ENCODE measurements at places on chromosomes 16 and 17. TPM values are rescaled to one million over a fixed set of nuclear protein-coding genes. Genes with fewer than 3 reads are reported as not detected.

Gene KRTAP4-4
- total RNA-seq = not detected

- DNase-seq = no peak
These were observed 339.8 kb upstream of the SALL1 start for GRCh38 chr16:51490866-51491265.

DNA sequence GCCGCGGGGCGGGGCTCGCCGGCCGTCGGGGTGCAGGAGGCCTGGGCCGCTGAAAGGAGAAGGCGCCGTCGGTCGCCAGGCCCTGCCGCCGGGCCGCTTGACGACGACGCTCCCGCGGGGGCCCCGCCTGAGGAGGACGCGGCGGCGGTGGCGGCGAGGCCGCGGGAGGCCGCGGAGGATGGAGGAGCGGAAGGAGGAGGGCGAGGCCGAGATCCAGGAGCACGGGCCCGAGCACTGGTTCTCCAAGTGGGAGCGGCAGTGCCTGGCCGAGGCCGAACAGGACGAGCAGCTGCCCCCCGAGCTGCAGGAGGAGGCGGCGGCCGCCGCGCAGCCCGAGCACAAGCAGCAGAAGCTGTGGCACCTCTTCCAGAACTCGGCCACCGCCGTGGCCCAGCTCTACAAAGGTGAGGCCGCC, 430 bp downstream of the HAPSTR1 start:
- DNase-seq = peak; percentile 31

GRCh38 chr17:273981-274832, 78.4 kb downstream of the RPH3AL start:
- DNase-seq = no peak

DNA sequence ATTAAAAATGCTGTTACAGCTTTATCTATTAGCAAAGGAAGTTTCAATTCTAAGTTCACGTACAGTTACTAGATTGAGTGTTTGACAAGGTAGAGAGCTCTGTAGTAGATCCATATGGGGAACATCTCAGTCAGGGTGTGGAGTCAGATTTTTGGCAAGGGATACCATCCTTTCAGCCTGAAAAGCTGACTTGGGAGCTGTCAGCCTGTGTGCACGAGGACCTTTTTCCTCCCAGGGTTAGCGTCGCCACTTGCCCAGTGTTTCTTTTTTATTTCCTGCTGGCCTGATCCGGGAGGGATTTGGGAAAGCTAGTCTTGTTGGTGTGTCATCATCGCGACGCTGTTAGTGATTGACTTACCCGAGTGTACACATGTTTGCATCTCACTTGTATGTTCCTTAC, 29.5 kb downstream of the WWOX start:
- no peak for DNase-seq

Gene FAM83G
- 30.4 TPM for total RNA-seq

DNA sequence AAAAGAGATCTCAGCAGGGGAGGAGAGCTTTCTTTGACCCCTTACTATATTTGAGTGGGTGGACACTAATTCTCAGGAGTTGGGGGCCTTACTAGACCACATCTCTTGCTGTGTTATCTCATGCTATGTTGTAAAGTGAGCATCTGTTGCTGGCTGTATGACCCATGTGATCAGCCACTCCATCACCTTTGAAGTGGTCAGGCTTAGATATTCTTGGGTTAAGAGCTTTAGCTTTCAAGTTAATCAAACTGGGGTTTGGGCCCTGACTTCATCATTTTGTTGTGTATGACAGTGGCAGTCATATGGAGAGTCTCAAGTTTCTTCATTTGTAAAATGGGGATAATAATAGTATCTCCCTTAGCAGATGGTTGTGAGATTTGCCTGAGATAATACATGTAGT, 201.1 kb downstream of the FTO start:
- no peak for DNase-seq

Gene SDK2
- total RNA-seq = 0.04 TPM

GRCh38 chr17:9612006-9612405, 33.3 kb upstream of the USP43 start:
- no peak for DNase-seq

DNA sequence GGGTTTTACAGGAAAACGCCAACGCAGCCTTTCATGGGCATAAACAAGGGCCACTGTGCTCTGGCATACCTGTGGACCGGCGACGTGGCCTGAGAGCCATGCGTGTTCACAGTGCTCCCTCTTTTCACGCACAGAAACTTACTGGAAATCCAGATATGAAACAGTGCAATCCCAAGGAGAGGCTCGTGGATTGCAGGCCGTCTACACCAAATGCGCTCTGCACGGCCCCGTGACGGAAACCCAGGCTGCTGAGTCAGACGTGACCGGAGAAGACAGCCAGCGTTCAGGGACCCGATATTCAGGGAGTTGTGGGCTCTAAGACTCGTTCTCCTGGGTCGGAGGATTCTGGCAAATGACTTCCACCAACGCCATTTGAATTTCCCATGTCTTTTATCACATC, 129.2 kb downstream of the FOXL1 start:
- no peak for DNase-seq

- no peak for DNase-seq
These were observed 30.5 kb downstream of the CNGB1 start for GRCh38 chr16:57940382-57940966.

DNA sequence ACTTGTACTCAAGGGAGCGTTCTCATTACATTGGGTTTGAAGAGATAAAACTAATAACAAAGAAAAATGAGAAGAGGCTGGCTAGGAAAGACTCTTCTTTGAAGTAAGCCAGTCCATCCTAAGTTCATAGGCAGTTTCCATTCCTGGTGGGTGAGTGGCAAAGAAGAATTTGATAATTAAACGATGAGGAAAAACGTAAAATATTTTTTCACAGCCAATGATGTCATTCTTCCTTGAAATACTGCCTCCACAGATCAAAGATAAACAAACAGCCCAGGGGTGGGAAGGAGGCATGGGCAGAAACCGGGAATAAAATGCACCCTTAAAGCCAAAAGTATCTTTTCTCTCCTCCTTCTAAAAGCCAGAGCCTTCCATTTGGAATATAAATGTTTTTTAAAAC, 346.6 kb downstream of the PMP22 start:
- no peak for DNase-seq

DNA sequence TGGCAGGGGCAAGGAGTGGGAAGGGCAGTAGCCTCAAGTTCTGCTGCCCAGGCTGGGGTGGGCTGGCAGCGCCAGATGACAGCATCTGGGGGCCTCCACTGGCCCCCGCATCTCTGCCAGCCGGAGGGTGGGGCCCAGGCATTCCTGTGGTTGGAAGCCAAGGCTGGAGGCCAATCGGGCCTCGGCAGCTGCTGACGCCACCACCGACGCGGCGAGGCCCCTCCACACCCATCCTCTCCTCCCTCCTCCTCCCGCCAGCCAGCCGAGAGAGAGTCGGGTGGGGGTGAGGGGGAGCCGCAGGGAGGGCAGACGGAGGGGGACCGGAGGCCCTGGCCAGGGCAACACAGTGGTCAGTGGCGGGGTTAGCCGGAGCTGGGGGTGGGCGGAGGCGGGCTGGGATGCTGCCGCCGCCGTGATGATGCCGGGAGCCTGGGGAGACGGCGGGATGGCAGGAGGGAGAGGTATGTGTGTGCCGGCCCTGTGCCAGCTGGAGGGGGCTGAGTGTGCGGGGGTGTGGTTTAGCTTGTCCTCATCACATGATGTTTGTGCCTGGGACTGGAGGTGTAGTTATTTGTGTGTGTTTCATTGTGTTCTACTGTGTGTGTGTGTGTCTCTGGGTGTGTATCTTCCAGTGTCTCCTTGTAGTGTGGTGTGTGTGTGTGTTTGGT, 36.6 kb downstream of the ARHGAP23 start:
- no peak for DNase-seq

DNA sequence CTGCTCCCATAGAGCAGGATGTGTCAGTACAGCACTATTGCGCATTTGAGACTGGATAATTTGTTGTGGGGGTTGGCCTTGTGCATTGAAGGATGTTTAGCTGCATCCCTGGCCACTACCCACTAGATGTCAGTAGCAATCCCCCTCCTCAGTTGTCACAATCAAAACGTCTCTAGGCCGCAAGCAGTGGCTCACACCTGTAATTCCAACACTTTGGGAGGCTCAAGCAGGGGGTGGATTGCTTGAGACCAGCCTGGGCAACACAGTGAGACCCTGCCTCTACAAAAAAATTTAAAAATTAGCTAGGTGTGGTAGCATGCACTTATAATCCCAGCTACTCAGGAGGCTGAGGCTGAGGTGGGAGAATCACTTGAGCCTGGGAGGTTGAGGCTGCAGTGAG, 48.4 kb downstream of the CENPV start:
- DNase-seq = peak; percentile 10

DNA sequence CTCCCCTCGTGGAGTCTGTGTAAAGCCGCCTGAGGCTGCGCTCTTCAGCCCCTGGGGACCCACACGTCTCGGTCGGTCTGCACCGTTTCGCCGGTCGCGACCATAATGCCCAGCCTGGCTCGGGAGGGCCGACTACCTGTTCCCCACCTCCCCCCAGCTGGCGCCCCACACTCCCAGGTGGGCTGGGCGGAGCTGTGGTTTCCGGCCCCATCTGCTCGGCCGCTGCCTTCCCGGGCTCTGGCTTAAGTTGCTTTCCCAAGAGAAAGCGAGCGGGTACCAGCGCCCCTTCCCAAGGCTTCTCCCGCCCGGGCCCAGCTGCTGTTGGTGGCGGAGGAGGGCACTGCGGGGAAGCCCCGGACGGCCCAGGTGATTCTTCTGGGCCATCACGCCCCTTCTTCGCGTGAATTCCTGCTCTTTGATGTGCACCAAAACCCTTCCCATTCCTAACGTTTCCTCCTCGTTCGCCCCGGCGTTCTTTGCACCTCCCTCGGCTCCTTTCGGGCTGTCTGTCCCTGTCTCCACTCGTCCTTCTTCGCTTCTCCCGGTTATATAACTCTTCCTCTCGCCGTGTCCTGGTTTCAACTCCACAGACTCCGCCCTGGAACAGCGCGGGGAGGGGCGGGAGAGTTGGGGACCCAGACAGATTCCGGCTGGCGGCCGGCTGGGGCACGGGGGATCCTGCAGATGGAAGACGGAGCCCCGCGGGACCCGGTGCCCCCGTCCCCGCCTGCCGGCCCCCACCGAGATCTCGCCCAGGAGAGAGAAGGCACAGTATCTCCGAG, 2.0 kb downstream of the KDM6B start:
- DNase-seq = no peak

DNA sequence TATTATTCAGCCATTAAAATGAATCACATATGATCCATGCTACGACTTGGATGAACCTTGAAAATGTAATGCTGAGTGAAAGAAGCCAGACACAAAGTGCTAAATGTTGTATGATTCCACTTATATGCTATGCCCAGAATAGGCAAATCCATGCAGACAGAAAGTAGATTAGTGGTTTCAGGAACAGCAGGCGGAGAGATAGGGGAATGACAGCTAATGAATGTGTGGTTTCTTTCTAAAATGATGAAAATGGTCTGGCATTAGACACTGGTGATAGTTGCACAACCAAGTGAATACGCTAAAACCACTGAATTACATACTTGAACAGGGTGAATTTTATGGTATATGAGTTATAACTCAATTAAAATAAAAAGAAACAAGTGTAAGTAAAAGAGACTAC, 121.8 kb upstream of the NOG start:
- DNase-seq = no peak

Gene PLD6
- 4.1 TPM for total RNA-seq

Gene KRT10
- 49.4 TPM for total RNA-seq

DNA sequence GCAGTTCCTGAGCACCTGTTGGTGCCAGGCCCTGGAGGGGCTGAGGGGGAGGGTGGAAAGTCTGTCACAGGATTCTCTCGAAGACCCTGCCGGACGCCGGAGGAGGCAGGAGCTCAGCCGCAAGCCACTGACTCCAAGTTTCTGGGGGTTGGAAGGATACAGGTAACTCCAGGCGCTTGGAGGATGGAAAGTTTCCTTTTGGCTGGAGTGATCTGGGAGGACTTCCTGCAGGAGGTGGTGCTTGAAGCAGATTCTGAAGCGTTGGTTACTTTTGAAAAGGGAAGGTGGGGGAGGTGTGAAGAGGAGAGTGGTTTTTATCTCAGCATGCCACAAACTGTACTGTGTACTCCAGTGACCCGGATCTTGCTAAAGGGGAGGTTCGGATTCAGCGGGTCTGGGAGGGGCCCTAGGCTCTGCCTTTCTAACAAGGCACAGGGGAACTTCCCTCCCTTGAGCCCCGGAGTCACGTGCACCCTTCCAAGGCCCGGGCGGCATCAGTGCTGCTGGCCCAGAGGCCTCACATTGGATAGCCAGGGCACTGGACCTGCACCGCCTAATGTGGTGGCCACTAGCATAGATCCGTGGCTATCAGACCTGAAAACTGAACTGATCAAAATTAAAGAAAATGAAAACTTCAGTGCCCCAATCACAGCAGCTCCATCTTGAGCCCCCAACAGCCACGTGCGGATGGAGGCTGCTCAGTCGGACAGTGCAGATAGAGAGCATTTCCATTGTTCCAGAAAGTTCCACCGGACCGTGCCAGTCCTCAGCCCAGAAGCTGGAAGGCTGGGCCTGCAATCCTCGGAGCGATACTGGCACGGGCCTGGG, 42.2 kb upstream of the GSE1 start:
- DNase-seq = no peak

DNA sequence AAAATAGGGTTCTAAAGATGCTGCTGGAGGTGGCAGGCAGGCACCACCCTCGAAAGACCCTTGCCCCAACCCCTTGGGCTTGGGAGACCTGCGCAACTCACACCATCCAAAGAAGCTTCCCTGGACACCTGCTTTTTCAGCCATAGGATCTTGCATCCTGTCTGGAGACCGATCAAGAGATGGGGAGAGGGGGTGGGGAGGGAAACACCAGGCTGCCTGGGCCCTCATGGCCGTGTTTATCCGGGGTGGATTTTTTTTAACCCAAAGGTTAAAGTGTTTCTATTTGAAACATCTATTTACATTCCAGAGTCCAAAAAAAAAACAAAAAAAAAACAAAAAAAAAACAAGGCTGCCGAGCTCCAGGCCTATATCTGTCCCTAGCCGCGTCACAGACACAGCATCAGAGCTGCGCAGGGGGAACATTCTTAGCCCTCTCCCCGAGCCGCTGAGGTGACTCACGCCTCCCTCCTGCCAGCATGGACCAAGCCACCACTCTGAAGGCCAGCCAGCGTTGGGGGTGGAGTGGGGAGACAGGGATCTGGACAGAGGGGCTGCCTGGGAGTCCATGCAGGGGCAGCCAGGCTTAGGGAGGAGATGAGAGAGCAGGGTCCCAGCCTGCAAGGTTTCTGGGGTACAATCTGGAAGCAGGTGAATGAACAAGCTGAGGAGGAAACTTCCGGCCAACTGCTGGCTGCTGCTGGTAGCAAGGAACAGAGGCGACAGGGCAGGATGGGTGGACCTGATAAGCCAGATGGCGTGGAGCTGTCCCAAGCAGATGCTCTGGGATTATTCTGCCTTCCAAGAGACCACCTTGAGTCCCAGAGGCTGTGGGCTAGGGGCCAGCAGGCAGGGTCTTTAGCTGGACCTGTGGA, 14.8 kb downstream of the HDAC5 start:
- DNase-seq = peak; percentile 82

DNA sequence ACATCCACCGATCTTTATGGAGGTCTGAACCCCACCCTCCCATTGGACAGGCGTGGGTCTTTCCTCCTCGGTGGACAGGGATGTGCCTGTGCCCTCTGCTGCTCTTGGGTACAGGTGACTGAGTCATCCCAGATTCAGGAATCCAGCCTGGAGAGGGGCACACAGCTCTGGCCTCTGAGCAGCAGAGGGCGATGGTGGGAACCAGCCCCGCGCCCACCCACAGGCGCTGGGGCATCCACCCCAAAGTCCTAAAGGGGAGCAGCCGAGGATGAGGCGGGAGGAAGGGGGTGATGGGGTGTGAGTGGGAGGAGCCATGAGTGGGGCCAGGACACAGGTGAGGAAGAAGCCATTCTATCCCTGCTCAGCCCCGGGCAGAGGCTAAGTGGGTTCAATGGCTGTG, 35.0 kb downstream of the ENGASE start:
- no peak for DNase-seq
